ENCODE measurements at places on chromosomes 12 and 14.

- no peak for DNase-seq
Observed at GRCh38 chr14:32200368-32201192, 1.3 kb upstream of the RNU6-7 start.

DNA sequence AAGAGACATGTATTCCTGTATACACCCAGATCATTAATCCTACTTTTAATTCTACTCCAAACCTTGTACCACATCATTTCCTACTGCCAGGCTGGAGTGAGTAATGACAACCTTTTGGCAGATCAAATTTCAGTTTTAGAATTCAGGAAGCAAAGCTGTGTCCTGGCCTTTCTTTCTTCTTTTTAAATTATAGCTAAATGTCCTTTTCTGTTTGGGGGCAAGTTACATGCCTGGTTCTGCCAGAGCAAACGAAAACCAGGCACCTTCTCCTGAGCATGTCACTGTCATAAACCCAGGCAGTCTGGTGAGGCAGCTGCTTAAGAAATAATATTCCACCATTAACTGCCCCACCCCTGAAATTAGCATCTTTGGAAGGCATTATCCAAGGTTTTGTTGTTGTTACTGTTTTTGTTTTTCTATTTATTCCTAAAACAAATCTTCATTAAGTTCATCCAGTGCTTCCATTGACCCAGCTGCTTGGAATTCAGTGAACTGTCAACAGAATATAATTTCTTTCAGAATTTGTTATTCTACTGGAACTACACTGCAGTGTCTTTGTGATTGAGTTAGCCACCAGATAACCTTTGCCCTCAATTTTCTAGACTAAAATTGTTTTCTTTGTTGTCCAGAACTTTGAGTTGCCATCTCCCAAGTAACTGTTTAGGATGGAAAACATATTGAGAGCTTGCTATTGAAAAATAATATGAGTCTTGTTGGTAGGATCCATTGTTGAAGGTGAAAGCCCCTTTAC is 33.2 kb downstream of the SAMD4A start:
- DNase-seq = no peak

DNA sequence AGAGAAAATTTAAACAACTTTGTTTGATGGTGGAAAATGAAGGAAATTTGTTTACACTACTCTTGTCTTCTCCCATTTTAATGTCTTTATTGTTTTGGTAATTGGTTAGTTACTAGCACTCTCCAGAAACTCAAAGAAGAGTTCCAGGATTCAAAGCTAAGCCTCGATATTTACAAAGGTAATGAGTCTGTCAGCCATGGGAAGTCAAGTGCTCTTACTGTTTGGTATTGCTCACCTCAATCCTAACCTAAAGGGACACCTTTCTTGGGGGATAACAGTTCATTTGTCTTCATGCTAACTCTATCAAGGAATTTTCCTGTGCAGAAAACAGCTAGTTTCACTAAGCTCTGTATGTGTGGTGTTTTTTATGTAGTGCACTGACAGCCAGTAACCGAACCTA is 222.9 kb upstream of the LMO3 start:
- no peak for DNase-seq

GRCh38 chr14:106872611-106873446 is 1346.4 kb downstream of the TMEM121 start:
- no peak for DNase-seq

- DNase-seq = no peak
Observed at GRCh38 chr12:72203764-72204335, 68.3 kb upstream of the TRHDE start.

GRCh38 chr12:88416786-88417185 is 163.5 kb downstream of the KITLG start:
- no peak for DNase-seq

GRCh38 chr12:41919526-41920261 is 225.0 kb downstream of the GXYLT1 start:
- DNase-seq = no peak

- DNase-seq = no peak
Observed at GRCh38 chr14:94382099-94382715, 6.2 kb downstream of the SERPINA1 start.

GRCh38 chr12:24921251-24922038 is 27.5 kb downstream of the BCAT1 start:
- DNase-seq = no peak

- DNase-seq = no peak
Observed at GRCh38 chr14:37399517-37399916, 195.5 kb downstream of the FOXA1 start.

DNA sequence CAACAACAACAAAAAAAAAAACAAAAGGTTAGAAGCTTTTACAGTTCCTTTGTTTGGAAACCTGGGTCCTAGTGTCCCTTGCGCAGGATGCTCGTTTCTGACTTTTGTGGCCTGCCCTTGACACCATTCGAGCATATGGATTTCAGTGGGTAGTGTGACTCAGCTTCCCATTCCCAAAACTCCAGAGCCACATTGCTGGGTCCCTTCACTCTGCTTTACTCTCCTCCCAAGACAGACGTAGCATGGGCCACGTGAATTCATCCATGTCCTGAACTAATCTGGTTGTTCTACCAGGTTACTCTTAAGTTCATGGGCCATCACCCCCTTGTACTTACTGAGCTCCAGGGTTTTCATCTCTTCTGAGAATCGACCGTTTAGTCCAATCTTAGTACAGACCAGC is 68.0 kb upstream of the MAX start:
- DNase-seq = no peak

- no peak for DNase-seq
Observed at GRCh38 chr12:11855983-11856374, 206.5 kb downstream of the ETV6 start.

GRCh38 chr14:73753124-73753886 is 39.1 kb upstream of the PNMA1 start:
- peak; percentile 39 for DNase-seq

- DNase-seq = no peak
Observed at GRCh38 chr14:103140316-103141109, 17.3 kb downstream of the TNFAIP2 start.

DNA sequence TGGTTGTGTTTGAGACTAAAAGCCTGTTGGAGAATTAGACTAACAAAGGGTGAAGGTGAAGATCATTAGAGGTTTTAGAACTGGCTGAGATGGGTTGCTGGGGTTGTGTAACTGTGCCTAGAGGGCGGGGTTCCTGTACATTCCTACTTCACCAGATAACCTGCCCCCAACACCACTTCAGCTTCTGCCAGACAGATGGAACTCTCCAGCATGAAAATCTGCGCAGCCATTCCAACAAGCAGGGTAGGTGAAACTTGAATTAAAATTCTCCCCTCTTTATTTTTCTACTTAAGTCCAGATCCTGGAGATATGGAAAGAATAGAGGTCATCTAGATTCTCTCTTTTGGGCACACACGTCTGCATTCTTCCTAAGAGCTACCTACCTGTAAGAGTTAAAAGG is 6.0 kb downstream of the FOXG1 start:
- DNase-seq = peak; percentile 86

GRCh38 chr12:104414581-104415341 is 42.0 kb upstream of the CHST11 start:
- DNase-seq = peak; percentile 35

DNA sequence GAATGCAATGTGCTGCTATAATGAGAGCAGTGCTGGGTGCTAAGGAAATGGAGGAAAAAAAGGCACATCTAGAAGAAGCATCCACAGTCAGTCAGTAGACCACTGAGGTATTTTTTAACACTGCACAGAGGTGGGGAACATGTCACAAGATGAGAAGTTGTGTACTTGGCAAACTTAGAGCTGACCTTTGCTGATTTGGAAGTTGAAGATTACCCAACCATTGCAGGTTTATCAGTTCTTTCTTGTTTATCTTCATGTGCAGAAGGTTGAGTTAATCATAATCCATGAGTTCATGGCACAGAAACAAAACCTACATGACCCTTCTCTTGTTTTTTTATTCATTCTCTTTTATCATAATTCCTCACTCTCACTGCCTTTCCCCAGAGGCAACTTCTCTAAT is 3.2 kb upstream of the PAH start:
- no peak for DNase-seq

DNA sequence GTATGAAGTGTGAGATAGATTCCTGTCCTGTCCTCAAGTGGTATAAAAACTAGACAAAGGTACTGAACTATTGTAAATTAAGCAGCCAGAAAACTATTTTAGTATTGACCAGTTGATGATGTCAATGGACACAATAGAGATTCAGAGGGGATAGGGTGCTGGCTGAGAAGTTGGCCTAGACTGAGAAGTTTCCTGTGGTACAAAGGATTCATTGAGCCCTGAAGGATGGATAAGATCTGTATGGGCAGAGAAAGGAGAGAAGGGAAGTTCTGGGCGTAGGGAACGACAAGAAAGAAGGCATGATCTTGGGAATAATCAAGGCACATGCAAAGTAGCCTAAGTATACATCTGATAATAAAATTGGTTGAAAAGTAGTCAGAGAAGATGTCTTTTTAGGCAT is 44.6 kb downstream of the DAD1 start:
- no peak for DNase-seq

DNA sequence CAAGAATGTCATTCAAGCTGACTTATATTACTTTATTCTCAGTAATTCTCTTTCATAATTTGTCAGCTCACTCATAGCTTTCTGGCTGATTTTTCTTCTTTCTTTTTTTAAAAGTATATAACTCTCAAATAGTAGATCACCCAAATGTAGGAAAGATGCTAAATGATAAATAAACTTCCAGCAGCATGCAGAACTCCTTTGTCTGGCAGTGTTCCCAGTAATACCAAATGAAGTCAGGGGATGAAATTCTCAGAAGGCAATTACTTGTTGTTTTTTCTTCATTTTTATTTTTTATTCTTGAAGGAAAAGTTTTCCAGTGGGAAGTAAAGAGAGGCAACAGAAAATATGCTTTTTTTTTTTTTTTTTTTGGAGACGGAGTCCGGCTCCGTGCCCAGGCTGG is 133.3 kb upstream of the SLCO1C1 start:
- peak; percentile 10 for DNase-seq

GRCh38 chr14:90632451-90632850 is 183.8 kb downstream of the TTC7B start:
- peak; percentile 61 for DNase-seq

DNA sequence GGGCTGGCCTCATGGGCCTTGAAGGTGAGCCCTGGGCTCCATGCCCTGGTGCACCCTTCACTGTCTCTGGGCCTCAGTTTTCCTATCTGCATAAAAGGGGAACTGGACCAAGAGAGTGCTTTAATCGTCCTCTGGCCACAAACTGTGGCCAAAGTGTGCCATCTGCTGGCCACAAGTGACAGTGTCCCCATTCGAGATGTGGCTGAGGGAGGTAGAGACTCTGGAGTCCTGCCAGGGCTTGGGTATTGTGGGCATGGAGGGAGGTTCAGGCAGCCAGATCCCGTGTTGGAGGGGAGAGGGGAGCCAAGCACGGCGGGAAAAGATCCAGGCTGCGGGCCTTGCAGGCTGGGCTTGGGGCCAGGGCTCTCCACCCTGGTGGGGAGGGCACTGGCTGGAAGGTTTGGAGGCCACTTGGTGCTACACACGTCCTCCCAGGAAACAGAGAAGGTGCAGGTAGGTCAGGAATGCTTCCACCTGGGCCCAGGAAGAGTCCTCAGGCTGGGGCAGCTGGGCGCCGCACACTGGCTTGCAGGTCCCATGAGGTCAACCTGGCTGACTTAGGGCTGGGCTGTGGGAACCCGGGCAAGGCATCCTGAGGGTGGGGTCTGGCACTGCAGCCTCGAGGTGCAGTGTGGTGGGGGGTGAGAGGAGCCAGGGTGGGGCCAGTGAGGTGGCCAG is 7.3 kb upstream of the KIF26A start:
- DNase-seq = peak; percentile 50

DNA sequence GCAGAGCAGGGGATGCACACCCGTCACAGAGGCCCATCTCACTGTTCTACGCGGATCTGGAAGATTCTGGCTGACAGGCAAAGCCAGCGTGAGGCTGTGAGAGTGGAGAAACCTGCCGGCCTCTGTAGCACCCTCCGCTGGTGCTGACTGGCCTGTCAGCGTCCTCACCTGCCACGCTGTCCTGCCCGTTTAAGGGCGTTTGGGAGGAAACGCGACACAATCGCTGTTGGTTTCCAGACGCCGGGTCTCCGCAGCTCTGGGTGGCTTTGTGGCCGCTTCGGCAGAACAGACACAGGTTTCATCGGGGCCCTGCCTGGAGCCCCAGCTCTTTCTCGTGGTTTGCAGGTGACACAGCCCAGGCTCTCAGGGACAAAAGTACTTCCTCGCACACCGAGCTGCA is 70.6 kb downstream of the NOC4L start:
- no peak for DNase-seq

- peak; percentile 55 for DNase-seq
Observed at GRCh38 chr12:2805143-2805520, 7.3 kb upstream of the ITFG2 start.

DNA sequence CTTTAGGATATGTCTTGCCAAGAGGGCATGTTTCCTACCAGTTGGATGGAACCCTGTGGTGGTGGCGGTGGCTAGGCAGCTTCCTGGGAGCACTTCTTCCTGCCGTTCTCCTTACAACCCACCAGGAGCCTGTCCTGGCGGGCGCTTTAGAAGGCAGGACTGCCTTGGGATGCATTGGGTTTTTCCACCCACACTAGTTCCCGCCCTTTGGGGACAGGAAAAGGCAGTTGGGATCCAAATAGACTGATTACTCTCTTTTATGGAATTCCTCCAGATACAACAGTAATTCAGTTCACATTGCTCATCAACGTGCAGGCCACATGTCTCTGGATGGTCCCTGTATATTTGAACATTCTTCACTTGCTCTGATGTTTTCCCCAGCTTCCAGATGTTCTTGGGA is 305.7 kb upstream of the SSTR1 start:
- no peak for DNase-seq

GRCh38 chr12:32253154-32253790 is 146.1 kb upstream of the FGD4 start:
- DNase-seq = peak; percentile 17

DNA sequence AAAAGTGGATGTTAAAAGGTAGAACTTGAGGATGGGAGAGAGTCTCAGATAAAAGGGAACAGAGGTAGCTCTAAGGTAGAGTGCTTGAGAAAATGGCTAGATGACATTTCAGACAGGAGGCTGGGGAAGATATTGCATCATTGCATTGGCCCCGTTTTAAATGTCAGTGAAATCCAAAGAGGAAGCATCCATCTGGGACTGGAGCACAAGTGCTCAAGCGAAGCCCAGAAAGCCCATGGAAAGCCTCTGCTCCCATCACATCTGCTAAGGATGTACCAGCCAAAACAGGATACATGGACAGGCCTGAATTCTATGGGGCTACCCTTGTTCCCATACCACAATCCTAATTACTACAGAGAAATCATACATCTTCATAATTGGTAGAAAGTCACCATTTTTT is 581.5 kb upstream of the TMEM132C start:
- no peak for DNase-seq

All from astrocyte of the hippocampus (primary cell).